ENCODE measurements at places on chromosomes 6 and 20.

DNA sequence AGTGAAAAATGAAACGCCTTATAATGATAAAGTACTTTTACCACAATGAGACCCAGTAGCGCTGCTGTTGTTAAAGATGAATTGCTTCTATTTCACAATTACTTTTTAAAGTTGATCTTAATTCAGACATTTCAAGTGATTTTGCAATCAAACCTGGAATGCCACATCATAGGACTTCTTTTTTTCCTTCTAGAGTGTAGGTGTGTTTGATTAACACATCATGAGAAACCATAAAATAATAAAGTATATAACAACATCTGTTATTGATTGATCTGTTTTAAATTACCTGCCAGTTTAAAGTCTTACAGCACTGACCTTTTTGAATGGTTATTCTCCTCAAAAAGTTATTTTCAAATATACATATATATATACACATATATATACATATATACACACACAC, 38.6 kb downstream of the HEBP2 start:
- DNase-seq, result no peak

DNA sequence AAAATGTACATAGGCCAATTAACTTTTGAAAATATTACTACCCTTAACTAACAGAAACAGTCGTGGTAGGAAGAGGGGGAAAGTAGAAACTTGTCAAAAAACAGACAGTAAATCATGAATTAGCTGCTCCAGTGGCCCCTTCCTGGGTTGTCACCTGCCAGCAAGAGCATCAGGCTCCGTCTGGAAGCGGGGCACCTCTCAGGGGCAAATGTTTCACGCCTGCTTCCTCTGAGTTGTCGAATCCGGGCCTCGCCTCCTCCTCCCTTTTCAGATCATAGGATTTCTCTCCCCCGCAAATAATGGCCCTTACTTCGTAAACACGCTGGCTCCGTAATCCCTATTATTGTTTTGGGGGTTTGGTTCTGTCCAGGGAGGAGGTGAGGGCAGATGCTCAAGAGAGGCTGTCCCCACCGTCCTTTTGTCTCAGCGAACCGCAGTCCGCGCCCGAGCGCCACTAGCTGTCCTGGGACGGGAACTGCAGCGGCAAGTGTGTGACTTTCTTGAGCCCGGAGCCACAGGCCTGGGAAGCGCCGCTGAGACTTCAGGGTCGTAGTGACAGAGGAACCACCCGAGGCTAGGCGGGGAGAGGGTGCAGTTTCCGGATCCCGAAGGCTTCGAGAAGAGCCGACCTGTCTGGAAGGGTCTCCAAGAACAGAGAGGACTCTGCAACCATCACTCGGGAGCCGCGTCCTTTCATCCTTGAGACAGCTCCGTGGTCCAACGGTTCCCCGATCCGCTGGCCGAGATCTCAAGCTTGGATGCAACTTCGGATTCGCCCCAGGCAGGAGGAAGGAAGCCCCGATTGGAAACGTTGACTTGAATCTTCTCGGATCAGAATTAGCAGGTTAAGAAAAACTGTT, 214.5 kb upstream of the ZNF184 start:
- peak; percentile 58 for DNase-seq

- DNase-seq, result no peak
Observed at GRCh38 chr6:158013904-158014504, 32.3 kb downstream of the SYNJ2 start.

- DNase-seq, result no peak
Observed at GRCh38 chr6:157223511-157223910, 99.8 kb downstream of the TMEM242 start.

DNA sequence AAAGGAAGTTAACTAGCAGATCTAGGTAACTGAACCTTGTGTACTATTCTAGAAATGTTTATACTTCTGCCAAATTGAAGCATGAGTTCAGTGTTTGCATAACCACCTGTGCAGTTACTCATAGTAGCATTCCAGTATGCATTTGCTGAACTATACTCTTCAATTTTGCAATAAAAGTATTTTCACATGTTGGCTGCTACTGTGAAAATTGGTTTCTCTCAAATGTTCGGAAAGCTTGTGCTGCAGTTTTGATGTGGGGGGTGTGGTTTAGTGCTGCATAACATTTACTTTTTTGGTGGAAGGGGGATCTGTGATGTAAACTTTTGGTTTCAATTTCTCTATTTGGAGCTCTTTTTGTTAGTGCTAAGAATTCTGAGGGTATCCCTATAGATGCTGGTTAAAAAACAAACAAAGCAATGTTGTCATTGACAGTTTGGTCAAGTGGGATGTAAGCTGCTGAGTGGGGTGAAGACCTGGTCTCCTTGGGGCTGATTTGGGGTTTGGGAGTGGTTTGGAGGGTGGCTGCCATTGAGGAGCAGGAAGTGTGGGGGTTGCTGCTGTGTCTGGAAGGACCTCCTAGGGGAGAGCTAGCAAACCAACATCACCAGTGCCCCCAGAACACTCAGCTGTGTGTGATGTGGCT, 87.8 kb downstream of the CARMIL1 start:
- no peak for DNase-seq

- no peak for DNase-seq
Observed at GRCh38 chr20:35618263-35619131, 2.9 kb downstream of the SPAG4 start.

DNA sequence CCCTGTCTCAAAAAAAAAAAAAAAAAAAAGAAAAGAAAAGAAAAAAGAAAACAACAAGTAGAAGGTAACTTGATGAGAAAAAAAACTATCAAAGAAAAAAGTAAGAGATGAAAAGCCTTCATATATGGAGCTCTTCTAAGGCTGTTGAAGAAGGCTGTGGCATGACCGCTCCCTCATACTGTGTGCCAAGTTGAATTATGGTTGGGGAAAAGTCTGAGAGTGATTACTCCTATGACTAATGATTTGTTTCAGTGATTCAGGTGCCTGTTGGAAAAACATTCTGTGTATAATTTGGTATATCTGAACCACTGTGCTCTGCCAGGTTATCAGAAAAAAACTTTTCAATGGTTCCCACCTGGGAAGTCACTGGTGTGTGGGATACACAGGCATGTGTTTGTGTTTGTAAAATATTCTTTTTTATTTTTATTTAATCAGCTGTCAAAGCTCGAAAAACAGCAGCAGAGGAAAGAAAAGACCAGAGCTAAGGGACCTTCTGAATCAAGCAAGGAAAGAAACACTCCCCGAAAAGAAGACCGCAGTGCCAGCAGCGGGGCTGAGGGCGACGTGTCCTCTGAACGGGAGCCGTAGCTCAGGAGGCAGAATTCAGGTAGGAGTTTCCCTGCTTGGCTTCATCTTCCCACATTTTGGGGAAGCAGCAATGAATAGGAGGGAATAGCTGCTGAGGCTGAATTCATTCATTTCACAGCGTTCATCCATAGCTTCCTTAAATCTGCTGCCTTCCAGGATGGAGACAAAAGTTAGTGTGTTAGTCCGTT, 69.7 kb upstream of the SCP2D1 start:
- DNase-seq, result no peak

GRCh38 chr6:33201935-33202334, 1.3 kb downstream of the SLC39A7 start:
- DNase-seq, result no peak

- no peak for DNase-seq
Observed at GRCh38 chr20:63284544-63284949, 8.4 kb upstream of the COL20A1 start.

GRCh38 chr6:35247642-35248231, 11.8 kb upstream of the ZNF76 start:
- DNase-seq, result no peak

DNA sequence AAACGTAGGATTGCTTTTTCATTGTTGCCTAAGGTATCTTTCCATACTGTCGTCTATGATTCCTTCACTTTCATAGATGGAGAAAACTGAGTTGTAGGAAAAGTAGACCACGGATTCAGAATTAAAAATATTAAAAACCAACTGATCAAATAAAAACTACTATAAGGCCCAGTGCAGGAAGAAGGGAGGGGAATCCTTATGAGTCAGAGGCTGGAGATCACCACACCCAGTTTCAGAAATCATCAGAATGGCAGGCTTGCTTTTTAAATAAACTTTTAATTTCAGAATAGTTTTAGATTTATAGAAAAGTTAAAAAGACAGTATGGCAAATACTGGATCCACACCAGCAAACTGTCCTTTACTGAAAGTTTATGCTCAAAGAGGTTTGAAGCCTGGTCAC, 32.0 kb upstream of the POPDC3 start:
- no peak for DNase-seq

DNA sequence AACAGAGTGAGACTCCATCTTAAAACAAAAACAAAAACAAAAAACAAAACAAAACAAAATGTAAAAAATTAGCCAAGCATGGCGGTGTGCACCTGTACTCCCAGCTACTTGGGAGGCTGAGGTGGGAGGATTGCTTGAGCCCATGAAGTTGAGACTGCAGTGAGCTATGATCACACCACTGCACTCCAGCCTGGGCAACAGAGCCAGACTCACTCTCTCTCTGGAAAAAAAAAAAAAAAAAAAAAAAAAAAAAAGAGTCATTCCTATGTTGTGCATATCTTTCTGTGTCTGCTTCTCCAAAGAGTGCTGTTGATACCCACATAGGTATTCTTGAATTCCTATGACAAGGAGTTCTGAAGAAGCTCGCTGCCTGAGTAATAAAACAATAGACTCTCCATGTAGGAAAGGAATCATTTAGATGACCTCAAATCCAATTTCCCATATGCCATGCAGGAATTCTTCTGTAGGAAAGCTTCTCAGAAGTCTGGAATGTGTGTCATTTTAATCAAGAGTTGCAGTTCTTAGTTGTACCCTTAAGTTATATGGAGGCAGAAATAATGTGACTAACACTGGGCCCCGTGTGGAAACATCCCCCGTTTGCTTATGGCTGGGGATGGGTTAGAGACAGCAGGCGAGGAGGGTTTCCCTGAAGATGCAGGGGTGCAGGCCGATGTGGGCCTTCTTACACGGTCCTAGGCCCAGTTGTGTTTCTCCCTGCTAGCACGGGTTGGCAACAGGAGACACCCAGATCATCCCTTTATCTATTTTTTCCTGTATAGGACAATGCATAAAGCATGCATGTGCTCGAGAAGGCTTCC, 79.4 kb downstream of the ZDHHC14 start:
- no peak for DNase-seq

DNA sequence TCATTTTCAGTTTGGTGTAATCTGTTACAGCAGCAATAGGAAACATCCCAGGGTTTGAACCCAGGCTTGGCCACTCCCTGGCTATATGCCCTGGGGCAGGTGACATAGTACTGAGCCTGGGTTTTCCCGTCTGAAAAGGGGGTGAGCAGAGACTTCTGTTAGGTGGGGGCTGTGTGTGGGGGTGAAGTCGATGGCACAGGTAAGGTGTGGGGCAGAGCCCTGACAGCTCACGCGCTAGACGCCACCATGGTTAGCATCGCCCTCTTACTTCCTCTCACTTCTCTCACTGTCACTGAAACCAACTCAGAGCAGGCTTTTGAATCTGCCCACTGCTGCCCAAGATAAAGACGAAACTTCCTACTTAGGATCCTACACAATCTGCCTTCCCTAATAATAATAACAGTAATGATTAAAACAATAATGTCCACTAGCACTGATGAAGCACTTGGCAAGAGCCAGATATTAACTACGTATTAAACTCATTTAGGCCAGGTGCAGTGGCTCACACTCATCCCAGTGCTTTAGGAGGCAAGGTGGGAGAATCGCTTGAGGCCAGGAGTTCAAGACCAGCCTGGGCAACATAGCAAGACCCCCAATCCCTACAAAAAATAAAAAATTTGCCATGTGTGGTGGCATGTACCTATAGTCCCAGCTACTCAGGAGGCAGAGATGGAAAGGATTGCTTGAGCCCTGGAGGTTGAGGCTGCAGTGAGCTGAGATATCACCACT, 117.9 kb upstream of the PTPN1 start:
- no peak for DNase-seq

All from effector memory CD4-positive, alpha-beta T cell (primary cell).